ENCODE measurements at places on chromosomes 16 and 17.

- peak; percentile 28 for DNase-seq
Measured at GRCh38 chr17:41917679-41918313, 955 bp downstream of the ACLY start.

DNA sequence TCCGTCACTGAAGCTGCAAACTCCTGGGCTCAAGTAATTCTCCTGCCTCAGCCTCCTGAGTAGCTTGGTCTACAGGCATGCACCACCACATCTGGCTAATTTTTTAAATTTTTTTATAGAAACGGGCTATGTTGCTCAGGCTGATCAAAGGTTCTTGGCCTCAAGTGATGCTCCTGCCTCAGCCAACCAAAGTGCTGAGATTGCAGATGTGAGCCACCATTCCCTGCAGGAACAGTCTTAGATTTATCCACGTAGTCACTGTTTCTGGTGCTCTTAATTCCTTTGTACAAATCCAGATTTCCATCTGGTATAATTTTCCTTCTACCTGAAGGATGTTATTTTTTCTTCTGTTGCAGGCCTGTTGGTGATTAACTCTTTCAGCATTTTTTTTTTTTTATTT lies 13.0 kb downstream of the SLC26A11 start:
- DNase-seq, result no peak

DNA sequence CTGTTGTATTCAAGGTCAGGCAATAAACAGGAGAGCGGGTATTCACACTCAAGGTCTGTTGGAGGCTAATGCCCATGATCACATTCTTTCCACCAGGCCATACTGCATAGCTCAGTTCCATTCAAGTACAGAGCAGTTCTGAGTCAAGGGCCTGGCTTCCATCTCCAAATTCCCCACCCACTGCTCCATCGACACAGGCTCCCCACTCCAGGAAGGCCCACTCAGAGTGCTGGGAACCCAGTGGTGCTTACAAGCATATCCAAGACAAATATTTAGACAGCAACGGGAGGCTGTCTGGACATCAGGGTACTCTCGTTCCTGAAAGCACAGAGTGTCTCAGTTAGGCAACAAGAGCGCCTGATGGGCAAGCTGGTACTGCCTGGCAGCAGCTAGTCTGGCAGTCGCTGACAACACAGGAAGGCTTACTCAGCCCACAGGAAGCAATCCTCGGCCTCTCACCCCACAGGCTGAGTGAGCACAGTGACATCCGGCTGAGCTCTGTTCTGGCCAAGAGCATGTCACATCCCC lies 40.9 kb downstream of the RFFL start:
- peak; percentile 53 for DNase-seq

- DNase-seq, result no peak
Measured at GRCh38 chr16:66273053-66273452, 93.4 kb upstream of the CDH5 start.

DNA sequence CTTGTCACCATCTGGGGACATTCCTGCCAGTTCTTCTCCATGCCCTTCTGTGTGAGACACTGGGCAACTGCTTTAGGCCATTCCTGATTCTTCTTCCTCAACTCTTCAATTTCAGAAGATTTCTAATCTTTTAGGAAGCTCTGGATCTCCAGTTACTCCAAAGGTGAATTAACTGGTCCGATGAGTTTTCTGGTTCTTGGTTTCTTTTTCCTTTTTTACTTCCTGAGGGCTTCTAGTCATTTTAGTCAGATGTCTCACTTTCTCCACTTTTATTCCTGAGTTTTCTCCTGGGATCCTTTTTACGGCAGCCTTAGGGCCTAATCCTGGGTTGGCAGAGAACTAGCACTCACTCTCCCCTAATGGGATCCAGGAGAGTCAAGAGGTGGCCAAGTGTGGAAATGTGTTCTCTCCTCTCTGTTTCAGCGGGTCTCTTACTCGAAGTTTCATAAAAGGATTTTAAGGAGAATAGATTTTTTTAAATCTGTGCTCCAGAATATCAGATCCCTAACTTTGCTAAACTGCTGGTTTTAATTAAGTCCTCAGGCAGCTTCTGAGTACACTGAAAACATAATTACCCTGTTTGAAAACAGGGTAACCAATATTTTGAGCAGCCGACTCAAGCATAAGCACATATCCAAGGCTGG lies 107.6 kb downstream of the RMI2 start:
- no peak for DNase-seq

DNA sequence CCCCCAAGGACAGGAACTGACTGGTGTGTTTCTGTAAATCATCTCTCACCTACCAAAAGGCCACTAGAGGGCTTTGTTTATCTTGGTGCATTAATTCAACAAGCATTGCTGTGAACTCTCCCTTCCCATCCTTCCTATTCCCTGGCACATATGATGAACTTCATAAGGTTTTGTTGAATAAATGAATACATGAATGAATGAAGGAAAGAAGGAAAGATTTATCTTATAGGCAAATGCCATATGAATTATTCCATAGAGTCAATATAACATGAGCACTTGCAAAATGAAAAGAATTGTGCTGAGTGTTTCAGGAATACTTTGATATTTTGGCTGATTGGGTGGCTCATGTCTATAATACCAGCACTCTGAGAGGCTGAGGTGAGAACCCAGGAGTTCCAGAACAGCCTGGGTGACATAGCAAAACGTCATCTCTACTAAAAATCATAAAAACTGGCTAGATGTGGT lies 4.3 kb downstream of the SPDYE4 start:
- no peak for DNase-seq

- no peak for DNase-seq
Measured at GRCh38 chr17:37107406-37108083, 158.8 kb downstream of the AATF start.

- DNase-seq, result no peak
Measured at GRCh38 chr17:8806253-8806925, 7.2 kb upstream of the MFSD6L start.

DNA sequence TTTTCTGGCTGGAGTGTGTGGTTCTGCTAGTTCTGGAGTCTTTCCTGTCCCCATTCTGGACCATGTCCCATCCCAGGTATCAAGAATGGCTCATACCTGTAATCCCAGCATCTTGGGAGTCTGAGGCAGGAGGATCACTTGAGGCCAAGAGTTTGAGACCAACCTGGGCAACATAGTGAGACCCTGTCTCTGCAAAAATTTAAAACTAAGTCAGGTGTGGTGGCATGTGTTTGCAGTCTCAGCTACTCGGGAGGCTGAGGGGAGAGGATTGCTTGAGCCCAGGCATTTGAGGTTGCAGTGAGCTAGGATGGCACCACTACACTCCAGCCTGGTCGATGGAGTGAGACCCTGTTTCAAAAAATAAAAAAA lies 15.3 kb upstream of the WNT3 start:
- DNase-seq, result no peak

- no peak for DNase-seq
Measured at GRCh38 chr16:23957287-23957686, 121.5 kb downstream of the PRKCB start.

GRCh38 chr16:64481497-64481896 lies 640.4 kb downstream of the CDH11 start:
- no peak for DNase-seq

DNA sequence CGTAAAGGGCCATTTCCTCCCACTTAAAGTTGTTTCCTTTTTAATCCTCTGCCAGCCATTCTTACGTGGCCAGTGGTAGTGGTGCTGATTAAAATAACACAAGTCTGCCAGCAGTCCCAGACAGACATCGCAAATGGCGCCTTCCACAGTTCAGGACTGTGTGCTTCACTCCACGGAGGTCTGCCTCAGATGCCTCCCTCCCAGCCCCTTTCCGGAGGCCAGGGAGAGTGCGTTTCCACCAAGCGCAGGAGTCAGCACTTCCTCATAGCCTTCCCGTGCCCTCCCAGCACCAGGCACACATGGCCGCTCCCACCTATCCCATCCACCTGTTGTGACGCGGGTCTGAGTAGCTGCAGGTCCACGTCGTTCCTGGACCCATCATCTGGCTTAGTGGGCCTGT lies 205.6 kb downstream of the RPTOR start:
- DNase-seq, result no peak

Measured in activated naive CD4-positive, alpha-beta T cell (primary cell).